ENCODE measurements at places on chromosomes 5 and 9.

DNA sequence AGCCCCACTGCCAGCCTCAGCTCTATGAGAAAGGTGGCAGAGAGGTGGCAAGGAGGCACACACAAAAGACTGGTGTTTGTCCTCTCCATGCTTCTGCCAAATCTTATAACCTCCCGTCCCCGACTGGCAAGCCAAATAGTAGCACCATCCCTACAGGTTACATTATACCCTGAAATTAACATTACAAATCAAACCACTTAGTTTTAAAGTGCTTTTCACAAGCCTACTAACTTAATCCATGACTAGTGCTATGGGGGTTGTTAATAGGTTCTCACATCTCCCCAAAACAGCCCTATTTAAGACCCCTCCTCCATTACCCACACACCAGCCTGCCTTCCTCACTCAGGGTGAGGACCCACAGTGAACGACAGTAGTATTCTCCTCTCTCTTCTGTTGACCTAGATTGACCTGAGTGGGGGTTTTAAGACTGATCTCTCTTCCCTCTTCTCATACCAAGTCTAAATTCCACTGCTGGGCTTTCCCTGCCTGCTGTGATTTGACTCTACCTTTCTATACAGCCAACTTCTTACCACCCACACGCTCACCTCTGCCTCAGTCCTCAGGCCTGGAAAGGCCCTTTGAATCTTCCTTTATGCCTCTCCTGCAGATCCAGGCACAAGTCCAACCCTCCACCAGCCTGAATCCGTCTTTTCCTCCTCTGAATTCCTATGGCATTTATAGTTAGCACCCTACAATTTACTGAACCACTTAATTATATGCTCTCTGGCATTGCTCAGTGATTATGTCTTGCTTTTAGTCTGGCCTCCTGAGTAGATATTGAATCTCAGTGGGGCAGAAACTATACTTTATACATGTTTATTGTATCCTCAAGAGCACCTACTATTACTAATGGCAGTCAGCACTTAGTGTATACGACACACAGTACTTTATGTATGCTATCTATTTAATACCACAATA is 116.1 kb downstream of the TMEM174 start:
- peak; percentile 68 for DNase-seq

- DNase-seq: peak; percentile 92
These were observed at the start of gene PCDHB4 for GRCh38 chr5:141121563-141121962. PCDHB4 (plus strand) TSS chr5:141121818; CDS start chr5:141121999, 181 bp downstream.

GRCh38 chr5:60583616-60584015 is 116.3 kb downstream of the DEPDC1B start:
- no peak for DNase-seq

GRCh38 chr5:2894316-2894715 is 142.8 kb upstream of the IRX2 start:
- no peak for DNase-seq

GRCh38 chr5:34045996-34046395 is 3.0 kb upstream of the C1QTNF3 start:
- DNase-seq: no peak

Data from GM23338 (cell line).